ENCODE measurements at places on chromosomes 4 and X.

DNA sequence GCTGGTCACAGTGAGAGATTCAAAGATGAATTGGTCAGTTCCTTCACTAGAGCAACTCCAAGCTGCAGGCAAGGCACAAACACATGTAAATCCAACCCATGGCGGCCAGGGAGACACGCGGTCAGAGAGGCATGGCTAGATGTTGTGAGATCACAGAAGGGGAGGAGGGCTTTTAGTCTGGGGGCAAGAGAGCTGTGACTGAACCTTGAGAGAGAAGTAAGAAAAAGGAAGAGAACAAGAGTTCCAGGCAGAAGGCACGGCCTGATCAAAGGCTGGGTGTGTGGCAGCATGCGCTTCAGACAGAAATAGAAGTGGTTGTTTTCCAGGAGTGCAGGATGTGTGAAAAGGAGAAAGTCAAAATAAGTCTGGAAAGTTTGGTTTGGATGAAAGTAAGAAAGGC, 15.9 kb downstream of the CCDC149 start:
- H3K4me3 ChIP-seq = no peak overlapping the region
- no peaks in the 10 kb centered on the region for H3K36me3 ChIP-seq
- H3K27ac ChIP-seq = no peak overlapping the region
- no peaks in the 10 kb centered on the region for H3K4me1 ChIP-seq
- no peaks in the 10 kb centered on the region for H3K27me3 ChIP-seq
- DNase-seq = no peak

GRCh38 chr4:12672303-12672702, 811.8 kb downstream of the RAB28 start:
- no peak overlapping the region for H3K4me3 ChIP-seq
- no peaks in the 10 kb centered on the region for H3K36me3 ChIP-seq
- no peak overlapping the region for H3K27ac ChIP-seq
- no peaks in the 10 kb centered on the region for H3K4me1 ChIP-seq
- DNase-seq = no peak

GRCh38 chr4:101790521-101791181, at the start of gene BANK1:
BANK1 (plus strand) TSS chr4:101790730; CDS start chr4:101790881, 151 bp downstream.
- peak within 1 kb of the TSS; percentile 72 for H3K27ac ChIP-seq
- H3K4me3 ChIP-seq = peak within 1 kb of the TSS; percentile 82
- H3K36me3 ChIP-seq = no peaks in the 10 kb centered on the region
- DNase-seq = peak; percentile 90

DNA sequence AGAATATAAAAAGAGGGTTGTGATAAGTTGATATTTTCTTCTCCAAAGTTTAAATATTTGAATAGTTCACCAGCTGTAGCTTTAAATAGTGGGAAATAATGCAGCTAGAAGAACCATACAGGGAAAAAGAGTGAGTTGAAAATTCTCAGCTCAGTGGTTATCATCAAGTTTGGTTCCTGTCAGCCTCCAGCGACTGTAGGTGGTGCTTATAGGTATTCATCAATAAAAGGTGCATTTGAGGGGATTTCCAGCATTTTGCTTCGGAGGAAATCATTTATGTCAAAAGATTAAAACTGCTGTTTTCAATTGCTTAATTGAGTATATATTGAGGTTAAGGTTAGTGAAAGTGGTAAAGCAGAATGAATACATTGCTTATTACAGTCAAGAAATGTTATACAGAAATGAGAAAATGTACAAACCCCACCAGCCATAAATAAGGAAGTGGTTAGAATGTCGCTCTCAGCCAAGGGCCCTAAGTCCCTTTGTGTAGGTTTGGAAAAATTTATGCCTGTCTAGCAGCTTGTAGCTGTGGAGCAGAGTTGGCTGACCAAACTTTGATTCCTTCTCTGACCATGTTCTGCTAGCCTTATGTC, 532.9 kb upstream of the FTHL17 start:
- no peaks in the 10 kb centered on the region for H3K36me3 ChIP-seq
- H3K27ac ChIP-seq = no peak overlapping the region
- peak; percentile 3 for DNase-seq
- no peak overlapping the region for H3K4me3 ChIP-seq
- no peaks in the 10 kb centered on the region for H3K27me3 ChIP-seq

DNA sequence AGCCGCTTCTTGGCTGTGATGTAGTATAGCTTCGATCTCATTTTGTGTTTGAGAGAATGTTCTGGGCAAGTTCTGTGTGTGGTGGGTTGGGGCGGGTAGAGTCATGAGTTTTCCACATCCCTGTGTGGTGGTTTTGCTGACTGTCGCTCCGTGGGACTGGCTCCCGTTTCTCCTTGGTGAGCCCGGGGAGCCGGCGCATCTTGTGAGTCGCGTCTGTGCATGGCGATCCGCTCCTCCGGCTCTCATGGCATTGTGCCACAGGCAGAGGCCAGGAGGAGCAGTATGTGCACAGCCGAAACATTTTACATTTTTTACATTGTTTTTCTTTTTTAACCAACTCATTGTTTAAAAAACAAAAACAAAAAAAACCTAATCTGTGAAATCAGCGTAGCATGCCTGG, 27.7 kb upstream of the TBC1D14 start:
- H3K4me3 ChIP-seq = no peak overlapping the region
- peaks cover 13% of the 10 kb centered on the region for H3K4me1 ChIP-seq
- no peak for DNase-seq
- peaks cover 48% of the 10 kb centered on the region for H3K36me3 ChIP-seq
- H3K27ac ChIP-seq = no peak overlapping the region

GRCh38 chr4:144645631-144646522, at the start of gene HHIP:
HHIP (plus strand) TSS chr4:144646156; CDS start chr4:144646676, 520 bp downstream.
- H3K4me3 ChIP-seq = peak within 1 kb of the TSS; percentile 43
- no peaks in the 10 kb centered on the region for H3K36me3 ChIP-seq
- DNase-seq = peak; percentile 85
- peaks cover 9% of the 10 kb centered on the region for H3K4me1 ChIP-seq
- no peak within 1 kb of the TSS for H3K27ac ChIP-seq
- no peaks in the 10 kb centered on the region for H3K27me3 ChIP-seq

Data from common myeloid progenitor, CD34-positive (primary cell).